Hypothalamus (tissue), 51 donors: ENCODE measurements at places on chromosomes 6 and 20.
A peak's percentile ranks its signal among the peaks of the same experiment; 100 is the strongest.

DNA sequence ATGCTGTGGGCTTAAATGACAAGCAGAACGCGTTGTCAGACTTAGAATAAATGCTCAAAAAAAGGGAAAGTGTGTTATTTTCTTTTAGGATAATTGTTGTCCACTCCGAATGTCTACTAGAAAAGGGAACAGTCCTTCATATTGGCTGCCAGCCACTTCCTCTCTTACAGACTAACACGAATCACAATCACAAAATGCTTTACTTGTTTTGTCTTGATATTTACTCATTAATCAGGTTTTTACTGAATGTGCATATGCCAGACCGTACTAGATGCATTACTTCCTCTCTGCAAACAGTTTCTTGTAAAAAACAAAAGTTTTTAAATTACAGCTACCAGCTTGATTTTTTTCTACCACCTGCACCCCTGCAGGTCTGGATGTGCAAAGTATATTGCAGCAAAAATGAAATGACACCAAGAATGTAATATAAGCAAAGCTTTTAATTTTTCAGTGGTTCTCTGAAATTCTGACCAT, 821 bp downstream of the DHX35 start:
- no peak for DNase-seq

DNA sequence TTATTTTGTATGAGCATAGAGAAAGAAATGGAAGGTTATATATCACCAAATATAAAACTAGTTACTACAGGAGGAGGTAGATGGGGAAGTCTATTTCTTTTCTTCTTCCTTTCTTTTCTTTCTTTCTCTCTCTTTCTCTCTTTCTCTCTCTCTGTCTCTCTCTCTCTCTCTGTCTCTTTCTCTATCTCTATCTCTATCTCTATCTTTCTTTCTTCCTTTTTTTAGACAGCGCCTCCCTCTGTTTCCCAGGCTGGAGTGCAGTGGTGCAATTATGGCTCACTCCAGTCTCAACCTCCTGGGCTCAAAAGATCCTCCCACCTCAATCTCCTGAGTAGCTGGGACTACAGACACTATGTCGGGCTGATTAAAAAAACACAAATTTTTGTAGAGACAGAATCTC, 10.2 kb upstream of the SGK1 start:
- DNase-seq = no peak

- DNase-seq = no peak
These were observed 102.6 kb downstream of the CD109 start for GRCh38 chr6:73798592-73798991.

DNA sequence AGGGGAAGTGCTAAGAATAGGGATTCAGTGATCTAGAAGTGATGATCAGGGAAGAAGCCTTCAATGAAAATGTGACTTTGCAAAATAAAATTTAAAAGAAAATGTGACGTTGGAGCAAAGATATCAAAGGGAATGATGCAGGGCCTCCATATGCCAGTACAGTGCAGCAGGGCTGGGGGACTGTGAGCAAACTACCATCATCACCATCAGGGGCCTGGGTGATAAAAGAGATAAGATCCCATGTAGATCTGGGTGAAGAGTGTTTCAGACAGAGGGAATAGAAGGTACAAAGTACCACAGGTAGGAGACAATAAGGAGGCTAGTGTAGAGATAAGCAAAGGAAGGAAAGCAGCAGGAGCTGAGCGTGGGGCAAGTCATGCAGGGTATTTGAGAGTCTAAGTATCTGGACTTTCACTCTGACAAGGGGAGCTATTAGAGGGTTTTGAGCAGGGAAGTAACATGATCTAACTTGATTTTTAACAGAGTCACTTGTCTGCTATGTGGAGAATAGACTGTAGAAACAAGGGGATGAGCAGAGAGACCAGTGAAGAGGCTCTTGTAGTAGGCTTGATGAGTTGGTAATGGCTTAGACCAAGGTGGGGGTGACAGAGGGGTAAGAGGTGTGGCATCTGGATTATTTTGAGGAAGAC, 295.6 kb downstream of the ZFAND3 start:
- no peak for DNase-seq

GRCh38 chr6:88459189-88459588, 293.0 kb upstream of the CNR1 start:
- no peak for DNase-seq

DNA sequence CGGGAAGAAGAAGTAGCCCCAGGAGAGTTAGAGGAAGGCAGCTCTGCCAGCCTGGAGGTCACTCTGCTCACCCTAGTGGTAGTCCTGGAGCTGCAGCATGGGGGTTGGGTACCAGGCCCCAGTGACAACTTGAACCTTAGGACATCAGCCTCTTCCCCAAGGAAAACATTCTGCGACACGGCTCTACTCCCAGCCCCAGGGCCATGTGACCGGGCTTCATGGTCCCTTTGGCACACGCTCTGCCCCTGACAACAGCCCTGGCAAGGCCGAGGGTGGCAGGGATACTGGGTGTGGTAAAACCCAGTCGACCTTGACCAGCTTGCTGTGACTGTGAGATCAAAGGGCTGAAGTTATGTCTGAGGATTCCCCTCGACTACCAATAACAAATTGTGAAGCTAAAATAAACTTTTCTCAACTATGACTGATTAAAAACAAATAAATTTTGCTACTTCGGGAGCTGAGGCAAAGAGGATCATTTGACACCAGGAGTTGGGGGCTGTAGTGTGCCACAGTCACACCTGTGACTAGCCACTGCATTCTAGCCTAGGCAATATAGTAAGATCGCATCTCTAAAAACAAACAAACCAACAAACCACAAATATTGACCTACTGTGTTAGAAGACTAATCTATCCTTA, 24.4 kb upstream of the ARID1B start:
- DNase-seq = no peak

GRCh38 chr20:4869290-4870193, 131.8 kb downstream of the SLC23A2 start:
- DNase-seq = no peak

- no peak for DNase-seq
These were observed 108.2 kb downstream of the NOL4L start for GRCh38 chr20:32476684-32477593.

GRCh38 chr6:165486183-165487137, 176.6 kb downstream of the PDE10A start:
- no peak for DNase-seq

- DNase-seq = no peak
These were observed 79.5 kb upstream of the PAK5 start for GRCh38 chr20:9918348-9918747.

- DNase-seq = no peak
These were observed 64.8 kb downstream of the CARMIL1 start for GRCh38 chr6:25343984-25344383.

GRCh38 chr6:104305206-104305605, 554.5 kb downstream of the HACE1 start:
- no peak for DNase-seq

DNA sequence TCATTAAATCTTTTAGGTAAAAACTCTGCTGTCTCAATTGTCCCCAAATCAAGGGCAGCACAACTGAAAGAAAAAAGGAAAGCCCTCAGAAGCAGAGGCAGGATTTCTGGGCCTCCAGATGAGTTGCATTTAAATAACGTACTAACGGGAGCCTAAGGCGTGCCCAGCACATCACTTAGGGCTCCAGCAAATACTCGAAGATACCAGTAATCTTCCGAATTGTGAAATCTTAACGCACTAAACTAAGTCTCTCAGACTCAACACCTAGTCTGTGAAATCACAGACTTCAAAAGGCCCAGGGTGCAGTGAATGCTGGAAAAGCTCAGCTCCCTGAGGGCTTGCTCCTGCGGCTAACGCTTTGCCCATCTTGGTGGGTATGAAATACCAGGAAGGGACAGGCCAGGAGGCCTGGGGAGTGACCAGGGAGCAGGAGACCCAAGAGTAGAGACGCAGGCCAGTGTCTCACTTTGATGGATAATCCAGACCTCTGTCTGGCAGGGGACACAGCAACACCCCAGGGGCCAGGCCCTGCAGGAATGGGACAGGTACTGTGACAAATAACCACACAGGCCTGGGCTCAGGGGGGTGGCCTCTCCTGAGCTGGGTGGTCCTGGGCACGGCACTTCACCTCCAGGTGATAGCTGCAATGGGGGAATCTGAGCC, 36.4 kb downstream of the RRBP1 start:
- no peak for DNase-seq

DNA sequence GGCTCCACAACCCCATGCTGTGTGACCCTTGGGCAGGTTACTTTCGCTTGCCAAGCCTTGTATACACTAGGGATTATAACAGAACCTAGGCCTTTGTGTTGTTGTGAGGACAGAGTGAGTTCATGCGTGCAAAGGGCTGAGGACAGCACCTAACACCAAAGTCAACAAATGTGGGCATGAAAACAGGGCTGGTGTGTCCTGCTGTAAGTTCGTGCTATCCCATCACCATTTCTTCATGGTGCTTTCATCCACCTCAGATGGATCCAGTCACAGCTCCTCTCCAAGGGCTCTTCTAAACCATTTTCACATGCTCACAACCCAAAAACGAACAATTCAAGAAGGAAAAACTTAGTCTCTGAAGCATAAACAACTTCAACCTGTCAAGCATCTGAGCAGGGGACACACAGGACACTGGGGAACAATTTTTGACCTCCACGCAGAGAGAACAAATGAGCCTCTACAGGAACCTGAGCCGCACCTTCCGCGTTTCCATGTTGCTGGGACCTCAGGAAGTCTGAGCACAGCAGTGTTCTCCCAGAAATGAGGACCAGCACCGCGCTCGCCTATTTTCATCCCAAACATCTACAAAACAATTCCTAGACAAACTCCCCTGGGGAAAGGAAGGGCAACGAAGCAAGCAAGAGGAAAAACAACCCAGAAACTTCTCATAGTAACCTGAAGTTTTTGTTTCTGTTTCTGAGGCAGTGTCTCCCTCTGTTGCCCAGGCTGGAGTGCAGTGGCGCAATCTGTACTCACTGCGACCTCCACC, 3.1 kb downstream of the LRP11 start:
- no peak for DNase-seq

DNA sequence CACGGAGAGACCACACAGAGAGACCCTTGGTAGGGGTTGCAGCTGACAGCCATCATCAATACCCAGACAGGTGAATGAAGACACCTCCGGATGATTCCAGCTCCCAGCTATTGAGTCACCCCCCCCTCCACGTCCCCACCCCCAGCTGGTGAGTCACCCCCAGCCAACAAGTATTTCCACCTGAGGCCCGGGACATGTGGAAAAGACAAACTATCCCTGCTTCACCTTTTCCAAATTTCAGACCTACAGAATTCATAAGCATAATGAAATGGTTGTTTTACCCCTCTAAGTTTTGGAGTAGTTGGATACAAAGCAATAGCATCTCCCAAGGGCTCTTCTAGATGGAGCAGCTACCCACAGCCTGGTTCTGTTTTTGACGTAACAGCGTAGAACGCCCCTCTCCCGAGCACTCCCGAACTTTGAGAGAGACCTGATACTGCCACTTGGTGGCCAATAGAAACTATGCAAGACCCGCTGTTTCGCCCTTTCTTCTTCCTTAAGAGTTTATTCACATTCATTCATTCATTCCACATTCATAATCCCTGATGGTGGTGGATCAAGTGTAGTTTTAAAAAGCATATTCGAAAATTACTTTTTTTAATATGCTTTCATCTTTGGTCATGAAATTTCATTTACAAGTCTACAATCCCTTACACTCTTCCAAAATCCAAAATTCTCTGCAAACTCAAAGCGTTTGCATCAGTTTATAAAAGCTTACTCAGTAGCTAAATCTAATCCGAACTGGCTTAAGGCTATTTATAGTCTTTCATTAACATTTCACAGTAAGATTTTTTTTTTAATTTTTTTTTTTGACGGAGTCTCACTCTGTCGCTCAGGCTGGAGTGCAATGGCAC, 15.1 kb upstream of the PPP1R16B start:
- peak; percentile 3 for DNase-seq

- no peak for DNase-seq
These were observed 100.5 kb downstream of the EYA4 start for GRCh38 chr6:133341607-133342158.

DNA sequence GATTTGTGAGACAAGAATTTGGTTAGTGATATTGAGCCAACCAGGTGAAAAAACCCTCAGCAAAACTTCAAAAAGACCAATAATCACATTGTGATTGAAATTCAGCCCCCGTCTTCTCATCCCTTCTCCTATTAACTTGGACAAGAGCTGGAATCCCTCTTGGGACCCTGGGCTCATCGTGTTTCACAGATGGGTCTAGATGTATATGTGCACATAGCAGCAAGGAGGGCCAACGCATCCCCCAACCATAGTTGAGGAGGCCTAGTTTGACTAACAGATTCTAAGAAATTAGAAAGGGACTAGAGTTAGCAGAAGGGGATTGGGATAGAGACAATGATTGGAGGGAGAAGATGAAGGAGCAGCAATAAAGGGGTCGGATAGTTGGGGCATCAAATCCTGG, 19.8 kb upstream of the LRFN2 start:
- DNase-seq = no peak

DNA sequence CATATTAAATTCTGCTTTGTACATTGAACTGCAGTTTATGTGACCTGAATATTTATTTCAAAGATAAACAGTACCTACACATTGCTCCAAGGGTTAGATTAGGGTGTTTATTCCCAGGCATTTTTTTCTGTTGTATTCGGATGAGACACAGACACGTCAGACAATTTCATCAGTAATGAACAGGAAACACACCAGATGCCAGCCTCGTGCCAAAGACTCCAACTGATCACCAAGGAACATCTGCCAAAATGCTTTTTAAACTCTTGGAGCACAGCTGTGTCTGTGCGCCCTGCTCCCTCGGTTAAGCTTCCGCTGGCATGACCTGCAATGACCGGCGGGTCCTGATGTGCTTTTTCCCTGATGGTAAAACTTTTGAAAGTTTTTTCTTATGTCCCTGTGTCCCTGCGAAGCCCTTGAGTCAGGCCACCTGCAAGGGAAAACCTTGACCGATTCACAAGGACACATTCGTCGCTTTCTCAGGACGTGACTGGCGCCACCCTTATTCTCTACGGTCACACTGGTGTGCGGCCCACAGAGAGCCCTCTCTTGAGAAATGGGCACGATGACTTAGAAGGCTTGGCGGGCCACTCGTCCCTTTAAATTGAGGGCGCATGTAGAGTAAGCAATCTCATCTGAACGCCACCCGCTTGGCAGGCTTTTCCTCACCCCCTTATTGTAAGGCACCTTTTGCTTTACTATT, 173.9 kb downstream of the QKI start:
- DNase-seq = no peak

DNA sequence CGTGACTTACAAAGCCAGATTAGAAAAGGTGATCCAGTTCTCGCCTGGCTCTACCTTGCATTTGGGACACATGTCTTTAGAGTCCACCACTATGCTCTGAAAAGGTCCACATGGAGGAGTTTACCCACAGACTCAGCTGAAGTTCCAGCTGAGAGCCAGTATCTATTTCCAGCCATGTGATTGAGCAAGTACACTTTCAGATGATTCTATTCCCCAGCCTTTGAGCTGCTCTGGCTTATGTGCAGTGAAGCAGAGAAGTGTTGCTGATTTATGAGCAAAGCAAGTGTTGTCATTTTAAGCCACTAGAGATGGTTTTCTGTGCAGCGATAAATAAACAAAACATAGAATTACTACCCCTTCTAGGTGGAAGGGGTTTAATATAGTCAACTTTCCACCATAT, 520.8 kb upstream of the RNF217 start:
- no peak for DNase-seq

- no peak for DNase-seq
These were observed 80.7 kb downstream of the OLIG3 start for GRCh38 chr6:137413482-137413881.
